ENCODE measurements at places on chromosomes 5 and 9.

DNA sequence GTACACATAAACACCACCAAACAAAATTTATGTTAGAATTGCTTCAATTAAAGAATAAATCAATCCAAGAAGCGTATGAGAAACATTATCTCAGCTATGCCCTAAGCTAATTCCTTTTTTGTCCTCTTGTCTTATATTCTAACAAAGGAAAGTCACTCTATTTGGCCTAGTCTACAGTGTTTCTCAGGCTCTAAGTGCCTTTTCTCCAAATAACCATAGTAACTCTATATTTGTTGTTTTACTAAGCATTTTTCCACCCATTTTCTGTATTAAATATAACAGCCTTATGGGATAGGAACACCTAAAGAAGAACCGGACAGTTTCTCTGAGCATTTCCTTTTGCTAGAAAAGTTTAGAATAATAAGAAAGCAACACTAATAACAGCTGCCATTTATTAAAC is 120.1 kb upstream of the MTAP start:
- DNase-seq, result peak; percentile 51

GRCh38 chr5:125130591-125130990 is 384.2 kb upstream of the ZNF608 start:
- DNase-seq, result no peak

DNA sequence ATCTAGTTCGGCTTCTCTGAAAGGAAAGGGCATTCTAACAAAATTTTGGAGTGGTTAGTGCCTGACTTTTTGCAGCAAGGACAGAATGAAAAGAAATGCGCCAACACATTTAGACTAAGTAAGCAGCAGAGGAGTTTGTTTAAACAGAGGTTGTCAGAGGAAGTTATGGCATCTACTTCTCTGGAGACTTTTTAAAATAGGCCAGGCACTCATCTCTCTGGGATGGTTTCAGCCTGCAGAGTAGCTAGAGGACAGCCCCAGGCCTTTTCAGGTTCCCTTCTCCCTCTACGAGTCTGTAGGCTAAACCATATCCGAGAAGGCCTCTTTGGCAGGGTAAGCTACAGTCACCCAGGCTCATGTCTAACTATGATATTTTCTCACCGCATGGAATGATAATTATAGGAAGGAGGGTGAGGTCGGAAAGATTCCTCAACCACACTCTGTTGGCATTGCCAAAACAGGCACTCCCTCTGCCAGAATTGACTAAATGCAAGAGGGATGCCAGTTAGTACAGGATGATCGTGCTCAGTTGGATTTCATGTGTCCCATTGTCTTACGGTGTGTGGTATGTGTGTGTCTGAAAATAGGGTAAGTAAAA is 1.4 kb upstream of the CTXN3 start:
- peak; percentile 18 for DNase-seq

- DNase-seq, result peak; percentile 66
Measured at GRCh38 chr9:87497604-87498045, at the start of gene DAPK1. DAPK1 (plus strand) TSS chr9:87497867; CDS start chr9:87499078, 1,211 bp downstream.

GRCh38 chr5:97149709-97150108 is 7.3 kb upstream of the LIX1 start:
- no peak for DNase-seq

DNA sequence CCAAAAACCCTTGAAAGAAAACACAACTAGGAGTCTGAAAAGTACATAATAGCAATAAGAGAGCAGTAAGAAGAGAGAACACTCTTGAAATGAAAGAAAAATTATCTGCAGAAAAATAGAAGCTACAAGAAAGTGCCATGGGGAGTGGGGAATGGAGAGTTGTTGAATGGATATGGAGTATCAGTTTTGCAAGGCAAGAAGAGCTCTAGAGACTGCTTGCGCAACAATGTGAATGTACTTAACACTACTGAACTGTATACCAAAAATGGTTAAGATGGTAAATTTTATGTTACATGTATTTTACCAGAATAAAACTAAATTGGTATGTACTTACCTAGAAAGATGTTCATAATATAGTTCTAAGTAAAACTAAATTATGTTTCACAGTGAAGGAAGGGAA is 54.8 kb upstream of the RASGRF2 start:
- no peak for DNase-seq
